ENCODE measurements at places on chromosomes 12 and 14. TPM values are rescaled to one million over a fixed set of nuclear protein-coding genes. Genes with fewer than 3 reads are reported as not detected.
A peak's percentile ranks its signal among the peaks of the same experiment; 100 is the strongest.

Gene PLEKHA5
- total RNA-seq, result 29.0 TPM

Gene NINJ2
- not detected for total RNA-seq

DNA sequence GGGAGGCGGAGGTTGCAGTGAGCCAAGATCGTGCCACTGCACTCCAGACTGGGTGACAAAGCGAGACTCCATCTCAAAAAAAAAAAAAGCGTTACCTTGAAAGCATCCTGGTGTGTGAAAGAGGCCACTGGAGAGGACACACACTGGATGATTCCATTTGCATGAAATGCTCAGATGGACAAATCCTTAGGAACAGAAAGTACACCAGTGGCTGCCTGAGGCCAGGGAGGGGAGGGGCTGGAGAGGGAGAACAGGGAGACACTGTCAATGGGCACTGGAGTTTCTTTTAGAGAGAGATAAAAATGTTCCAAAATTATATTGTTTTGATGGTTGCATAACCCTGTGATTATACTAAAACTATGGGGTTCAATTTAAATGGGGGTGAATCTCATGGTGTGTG is 19.7 kb downstream of the TESC start:
- no peak for DNase-seq

GRCh38 chr14:66432334-66432733 is 53.8 kb upstream of the CCDC196 start:
- no peak for DNase-seq

Gene NKX2-1
- total RNA-seq, result 13.4 TPM

DNA sequence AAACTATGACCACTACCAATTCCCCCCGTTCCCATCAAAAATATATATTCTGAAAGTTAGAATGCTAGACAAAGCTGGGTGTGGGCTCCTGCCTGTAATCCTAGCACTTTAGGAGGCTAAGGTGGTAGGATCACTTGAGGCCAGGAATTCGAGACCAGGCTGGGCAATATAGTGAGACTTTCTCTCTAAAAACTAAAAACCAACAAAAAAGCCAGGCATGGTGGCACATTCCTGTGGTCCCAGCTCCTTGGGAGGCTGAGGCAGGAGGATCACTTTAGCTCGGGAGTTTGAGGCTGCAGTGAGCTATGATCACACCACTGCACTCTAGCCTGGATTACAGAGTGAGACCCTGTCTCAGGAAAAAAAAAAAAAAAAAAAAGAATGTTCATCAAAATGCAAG is 48.8 kb upstream of the COL2A1 start:
- no peak for DNase-seq

DNA sequence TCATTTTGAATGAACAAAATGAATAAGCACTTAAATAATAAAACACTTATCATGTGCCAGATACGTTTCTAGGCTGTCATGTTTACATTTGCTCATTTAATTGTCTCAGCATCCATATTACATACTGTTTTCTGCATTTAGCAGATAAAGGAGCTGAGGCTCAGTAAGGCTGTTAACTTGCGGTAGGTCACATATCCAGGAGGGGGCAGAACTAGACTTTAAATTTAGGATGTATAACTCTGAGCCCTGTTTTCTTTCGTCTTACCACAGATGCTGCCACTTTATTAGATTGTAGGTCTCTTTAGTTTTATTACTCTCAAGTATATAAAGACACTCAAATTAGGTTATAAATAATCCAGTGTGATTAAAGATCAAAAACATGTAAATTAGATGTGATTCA is 17.7 kb downstream of the IRAK4 start:
- peak; percentile 60 for DNase-seq

Gene SCN8A
- total RNA-seq, result 8.7 TPM

GRCh38 chr12:20367583-20368113 is 689 bp upstream of the PDE3A start:
- no peak for DNase-seq

DNA sequence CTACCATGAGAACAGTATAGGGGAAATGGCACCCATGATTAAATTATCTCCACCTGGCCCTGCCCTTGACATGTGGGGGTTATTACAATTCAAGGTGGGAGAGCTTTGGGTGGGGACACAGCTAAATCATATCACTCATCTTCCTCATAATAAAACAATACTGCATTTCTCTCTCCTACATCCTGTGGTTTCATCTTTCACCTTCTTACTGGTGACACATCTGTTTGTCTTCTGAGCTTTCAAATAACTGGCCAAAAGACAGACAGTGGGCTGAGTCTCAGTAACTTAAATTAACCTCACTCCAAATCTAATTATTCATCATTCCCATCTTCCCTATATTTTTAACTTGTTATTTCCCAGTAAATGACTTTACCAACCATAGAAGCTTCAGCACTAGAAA is 729.7 kb upstream of the USP15 start:
- no peak for DNase-seq

DNA sequence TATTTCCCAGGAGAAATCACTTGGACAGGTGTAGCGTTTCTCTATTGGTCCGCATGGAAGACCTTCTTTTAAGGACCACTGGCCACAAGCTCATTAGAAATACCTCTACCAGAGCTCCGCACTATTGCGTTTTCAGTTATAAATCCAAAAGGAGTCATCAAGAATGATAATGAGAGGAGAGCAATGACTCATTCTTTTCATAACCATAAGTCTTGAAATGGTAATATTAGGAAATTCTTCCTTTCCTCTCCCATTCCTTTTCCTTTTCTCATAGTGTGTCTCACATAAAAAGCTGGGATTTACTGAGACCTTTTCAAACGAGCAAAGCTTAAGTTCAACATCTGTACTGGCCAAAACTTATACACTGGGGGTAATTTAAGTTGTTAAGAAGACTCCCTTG is 215.7 kb downstream of the CPNE8 start:
- DNase-seq, result no peak

Gene VWF
- total RNA-seq, result 69.6 TPM

Gene TRIM9
- 1.9 TPM for total RNA-seq

GRCh38 chr12:57248934-57249742 is 1.8 kb downstream of the STAC3 start:
- no peak for DNase-seq

DNA sequence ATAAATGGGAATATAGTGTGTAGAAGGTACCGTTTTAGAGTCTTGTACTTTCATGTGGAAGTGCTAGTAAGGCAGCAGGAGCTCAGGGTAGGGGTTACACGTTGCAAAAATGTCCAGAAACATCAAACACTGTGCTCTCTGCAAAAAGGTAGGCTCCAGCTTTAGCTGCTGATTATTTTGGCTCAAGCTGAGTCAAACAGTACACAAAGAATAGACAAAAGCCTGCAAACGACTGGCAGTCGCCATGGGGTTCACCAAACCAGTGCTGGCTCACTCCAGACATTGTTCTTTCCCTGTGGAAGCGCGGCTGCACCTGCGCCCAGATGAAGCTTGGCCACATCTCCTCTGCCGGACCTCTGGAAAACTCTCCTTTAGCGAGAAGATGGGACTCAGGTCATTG is 45.3 kb upstream of the NAA30 start:
- DNase-seq, result no peak

GRCh38 chr12:102885043-102885932 is 31.8 kb downstream of the PAH start:
- DNase-seq, result peak; percentile 52

- no peak for DNase-seq
These were observed 32.0 kb downstream of the RASSF8 start for GRCh38 chr12:25990495-25990894.

Gene MGAT2
- total RNA-seq, result 40.6 TPM

- no peak for DNase-seq
These were observed 3.4 kb downstream of the CCER1 start for GRCh38 chr12:90951432-90952105.

GRCh38 chr12:94970560-94970959 is 32.9 kb downstream of the NDUFA12 start:
- DNase-seq, result no peak

DNA sequence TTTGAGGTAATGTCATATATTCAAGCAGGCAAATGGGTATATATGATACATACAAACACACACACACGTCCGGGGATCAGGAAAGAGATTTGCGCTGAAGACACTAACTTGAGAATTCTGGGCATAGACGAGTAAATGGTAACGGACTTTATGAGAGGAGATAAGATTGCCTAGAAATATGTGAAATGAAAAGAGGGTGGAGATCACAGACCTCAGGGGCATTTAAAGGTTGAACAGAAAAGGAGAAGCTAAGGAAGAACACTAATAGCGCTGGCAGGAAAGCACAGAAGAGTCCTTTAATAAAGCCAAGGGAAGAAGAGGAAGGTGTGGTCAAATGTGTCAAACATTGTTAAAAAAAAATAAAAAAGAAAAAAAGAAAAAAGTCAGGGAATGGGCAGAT is 13.1 kb downstream of the CRY1 start:
- no peak for DNase-seq

Gene LRRK2
- total RNA-seq, result 26.3 TPM

DNA sequence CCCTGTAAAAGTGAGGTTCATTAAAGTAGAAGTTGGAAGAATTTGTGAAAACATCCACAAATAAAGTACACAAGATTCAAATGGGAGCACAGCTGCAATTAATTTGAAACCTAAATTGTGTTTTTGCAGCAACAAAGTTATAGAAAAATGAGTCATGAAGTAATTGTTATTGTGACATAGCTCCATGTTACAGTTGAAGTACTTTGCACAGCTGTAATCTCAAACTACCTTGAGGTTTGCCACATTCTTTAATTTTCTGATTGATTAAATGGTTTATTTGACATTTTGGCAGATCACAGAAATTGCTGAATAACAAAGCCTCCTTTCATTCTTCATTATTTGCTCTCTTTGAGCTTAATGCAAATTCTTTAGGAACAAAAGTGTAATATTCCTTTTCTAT is 111.3 kb downstream of the RMST start:
- no peak for DNase-seq
